ENCODE measurements at places on chromosomes 2 and 18. TPM values are rescaled to one million over a fixed set of nuclear protein-coding genes. Genes with fewer than 3 reads are reported as not detected.

Gene SPP2
- total RNA-seq = not detected

Gene PAX8
- 6.1 TPM for total RNA-seq

Gene RTP5
- total RNA-seq = not detected

Gene PSTPIP2
- 4.7 TPM for total RNA-seq

Gene AGPS
- total RNA-seq = 38.1 TPM

Gene FRZB
- total RNA-seq = 0.32 TPM

- no peak for ATAC-seq
These were observed 17.3 kb downstream of the RAB1A start for GRCh38 chr2:65112633-65113032.

DNA sequence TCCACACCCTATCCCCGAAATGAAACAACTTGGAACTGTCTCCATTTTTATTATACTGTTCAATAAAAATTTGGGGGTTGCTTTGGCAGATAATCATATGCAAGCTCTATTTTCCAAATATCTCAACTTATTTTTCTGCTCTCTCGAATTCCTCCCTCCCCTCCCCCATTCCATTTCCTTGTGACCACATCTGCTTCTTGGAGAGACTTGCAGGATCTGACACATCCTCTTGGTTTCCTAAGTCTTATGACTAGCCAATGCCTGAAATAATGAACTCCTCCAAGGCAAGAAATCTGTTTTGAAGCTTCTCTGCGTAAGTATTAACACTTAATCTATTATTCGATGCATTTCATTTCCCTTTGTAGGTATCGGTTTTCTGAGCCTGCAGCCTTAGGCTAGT, 16.1 kb downstream of the TGIF1 start:
- peak; percentile 50 for ATAC-seq

- ATAC-seq = no peak
These were observed 226.9 kb upstream of the GYPC start for GRCh38 chr2:126429103-126429502.

GRCh38 chr2:178070824-178071223, 1.8 kb downstream of the PDE11A start:
- no peak for ATAC-seq

- no peak for ATAC-seq
These were observed 492 bp downstream of the KIF5C start for GRCh38 chr2:148875387-148876051.

DNA sequence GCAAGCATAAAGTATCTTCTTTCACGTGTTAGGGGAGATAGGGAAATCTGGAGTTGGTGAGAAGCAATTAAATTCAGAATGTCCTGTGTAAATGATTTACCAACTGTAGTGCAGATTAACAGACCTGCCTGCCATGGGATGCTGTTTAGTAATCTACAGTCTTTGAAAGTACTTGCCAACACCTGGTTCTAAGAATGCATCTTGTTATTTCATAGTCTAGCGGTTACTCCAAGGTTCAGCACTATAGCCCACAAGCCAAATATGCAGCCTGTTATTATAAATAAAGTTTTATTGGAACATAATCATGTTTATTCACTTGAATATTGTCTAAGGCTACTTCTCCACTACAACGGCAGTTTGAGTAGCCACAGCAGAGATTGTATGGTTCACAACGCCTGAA, 100.8 kb downstream of the OSBPL6 start:
- ATAC-seq = no peak

DNA sequence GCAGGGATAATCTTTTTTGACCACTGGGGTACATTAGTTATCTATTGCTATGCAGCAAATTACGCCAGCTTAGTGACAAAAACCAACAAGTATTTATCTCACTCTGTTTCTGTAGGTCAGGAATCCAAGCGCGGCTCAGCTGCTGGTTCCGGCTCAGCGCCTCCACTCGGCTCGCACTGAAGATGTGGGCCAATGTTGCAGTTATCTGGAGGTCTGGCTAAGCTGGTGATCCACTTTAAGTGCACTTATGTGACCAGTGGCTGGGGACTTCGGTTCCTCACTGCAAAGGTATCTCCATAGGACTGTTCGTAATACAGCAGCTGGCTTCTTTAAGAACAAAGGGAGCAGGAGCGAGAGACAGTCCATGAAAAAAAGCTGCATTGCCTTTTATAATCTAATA, 591.9 kb downstream of the TMEM182 start:
- ATAC-seq = no peak

GRCh38 chr2:236014408-236015131, 153.6 kb downstream of the GBX2 start:
- no peak for ATAC-seq

- ATAC-seq = no peak
These were observed 225.7 kb downstream of the MREG start for GRCh38 chr2:215787565-215788178.

DNA sequence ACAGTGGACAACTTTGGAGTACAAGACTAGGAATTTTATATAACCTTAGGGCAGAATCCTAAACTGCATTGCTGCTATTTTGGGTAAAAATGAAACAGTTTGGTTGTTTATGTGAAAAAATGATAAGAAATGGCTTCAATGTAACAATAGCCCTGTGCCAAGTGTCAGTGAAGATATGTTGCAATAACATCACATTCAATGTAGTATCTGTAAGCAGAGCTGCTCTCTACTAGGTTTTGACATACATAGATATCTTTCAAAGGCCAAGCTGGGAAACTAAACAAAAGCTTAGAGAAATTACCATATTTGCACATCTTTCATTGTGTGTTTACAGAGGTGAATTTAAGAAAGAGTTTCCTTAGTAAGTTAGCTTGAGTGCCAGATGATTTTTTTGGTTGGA, 135.0 kb upstream of the DOK6 start:
- no peak for ATAC-seq
